ENCODE measurements at places on chromosomes 13 and 19.

DNA sequence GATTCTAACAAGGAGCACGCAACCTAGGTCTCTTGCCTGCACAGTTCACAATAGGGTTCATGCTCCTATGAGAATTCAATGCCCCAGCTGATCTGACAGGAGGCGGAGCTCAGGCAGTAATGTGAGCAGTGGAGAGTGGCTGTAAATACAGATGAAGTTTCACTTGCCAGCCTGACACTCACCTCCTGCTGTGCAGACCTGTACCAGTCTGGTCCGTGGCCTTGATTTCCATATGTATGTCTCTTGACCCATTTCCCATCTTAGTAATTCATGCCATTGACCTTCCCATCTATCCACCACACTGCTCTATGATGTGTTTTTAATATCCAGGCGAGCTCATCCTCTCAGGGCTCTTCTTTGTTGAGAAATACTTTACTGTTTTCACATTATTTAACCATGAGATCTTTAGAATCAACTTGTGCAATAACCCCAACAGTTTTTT lies 95.2 kb downstream of the LRCH1 start:
- no peak for DNase-seq

DNA sequence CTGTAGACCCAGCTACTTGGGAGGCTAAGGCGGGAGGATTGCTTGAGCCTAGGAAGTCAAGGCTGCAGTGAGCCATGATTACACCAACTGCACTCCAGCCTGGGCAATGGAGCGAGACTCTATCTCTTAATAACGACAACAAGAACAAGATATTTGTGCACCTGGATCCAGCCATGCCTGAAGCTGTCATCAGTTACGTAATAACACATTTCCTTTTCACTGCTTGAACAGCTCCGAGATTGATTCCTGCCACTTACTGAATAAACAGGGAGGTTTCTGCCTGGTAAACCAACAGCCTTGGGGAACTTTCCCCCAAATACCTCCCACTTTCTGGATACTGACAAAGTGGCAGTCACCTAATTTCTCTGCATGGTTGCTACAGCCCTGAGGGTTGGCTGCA lies 5.4 kb downstream of the KANK2 start:
- DNase-seq = no peak

DNA sequence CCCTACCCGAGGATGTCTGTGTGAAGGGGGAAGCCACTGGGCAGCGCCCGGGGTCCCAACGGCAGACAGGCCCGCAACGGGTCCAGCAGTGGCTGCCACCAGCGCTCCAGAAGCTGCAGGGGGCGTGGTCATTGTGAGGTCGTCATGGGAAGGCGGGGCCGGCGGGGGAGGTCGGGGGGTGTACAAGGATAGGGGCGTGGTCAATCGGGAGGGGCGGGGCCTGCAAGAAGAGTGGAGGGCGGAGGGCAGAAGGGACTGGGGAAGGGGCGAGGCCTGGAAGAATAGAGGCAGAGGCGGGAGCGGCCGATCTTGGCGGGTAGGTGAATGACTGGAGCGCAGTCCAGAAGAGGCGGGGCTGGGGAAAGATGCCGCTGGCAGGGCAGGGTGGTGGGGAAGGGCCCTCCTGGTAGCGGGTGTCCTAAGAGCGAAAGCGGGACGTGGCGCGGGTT lies 4.4 kb downstream of the FUZ start:
- peak; percentile 90 for DNase-seq

GRCh38 chr13:41401366-41401765 lies 56.0 kb upstream of the RGCC start:
- DNase-seq = no peak

DNA sequence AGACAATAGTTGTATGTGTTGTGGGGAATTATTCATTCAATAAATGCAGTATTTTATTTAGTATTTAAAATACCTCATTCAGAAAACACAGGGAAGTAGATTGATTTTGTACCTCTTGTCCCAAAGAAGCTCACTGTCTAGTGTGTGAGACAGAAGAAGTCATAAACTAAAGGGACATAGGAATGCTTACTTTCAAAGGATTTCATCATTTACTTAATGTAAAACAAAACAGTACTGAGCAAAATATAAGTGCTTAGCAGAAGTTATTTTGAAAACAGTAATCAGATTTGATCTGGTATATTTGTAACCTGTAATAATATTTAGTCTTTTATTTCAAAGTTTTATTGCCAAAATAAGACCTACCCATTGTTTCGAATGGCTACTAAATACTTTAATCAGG lies 117.9 kb downstream of the TDRD3 start:
- no peak for DNase-seq

DNA sequence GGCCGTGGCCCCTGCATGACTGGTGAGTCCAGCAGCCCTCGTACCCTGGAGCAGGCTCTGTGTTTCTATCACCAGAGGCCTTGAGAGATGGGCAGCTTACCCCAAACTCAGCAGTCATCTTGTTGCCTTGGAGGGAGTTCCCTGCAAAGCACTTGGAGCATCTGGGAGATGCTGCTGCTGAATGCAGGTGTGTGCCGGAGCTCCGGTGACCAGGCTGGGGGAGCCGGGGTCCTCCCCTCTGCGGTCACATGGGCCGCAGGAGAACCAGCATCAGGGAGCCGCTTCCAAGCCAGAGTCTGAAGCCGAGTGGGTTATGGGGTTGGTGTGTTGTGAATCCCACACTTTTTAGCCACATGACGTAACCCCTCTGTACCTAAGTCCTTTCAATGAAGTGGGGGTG lies 82.8 kb downstream of the TEX29 start:
- DNase-seq = no peak

- no peak for DNase-seq
Measured at GRCh38 chr13:40342461-40342860, 324.0 kb downstream of the FOXO1 start.

- DNase-seq = peak; percentile 29
Measured at GRCh38 chr19:1923319-1923718, 17.7 kb upstream of the CSNK1G2 start.

DNA sequence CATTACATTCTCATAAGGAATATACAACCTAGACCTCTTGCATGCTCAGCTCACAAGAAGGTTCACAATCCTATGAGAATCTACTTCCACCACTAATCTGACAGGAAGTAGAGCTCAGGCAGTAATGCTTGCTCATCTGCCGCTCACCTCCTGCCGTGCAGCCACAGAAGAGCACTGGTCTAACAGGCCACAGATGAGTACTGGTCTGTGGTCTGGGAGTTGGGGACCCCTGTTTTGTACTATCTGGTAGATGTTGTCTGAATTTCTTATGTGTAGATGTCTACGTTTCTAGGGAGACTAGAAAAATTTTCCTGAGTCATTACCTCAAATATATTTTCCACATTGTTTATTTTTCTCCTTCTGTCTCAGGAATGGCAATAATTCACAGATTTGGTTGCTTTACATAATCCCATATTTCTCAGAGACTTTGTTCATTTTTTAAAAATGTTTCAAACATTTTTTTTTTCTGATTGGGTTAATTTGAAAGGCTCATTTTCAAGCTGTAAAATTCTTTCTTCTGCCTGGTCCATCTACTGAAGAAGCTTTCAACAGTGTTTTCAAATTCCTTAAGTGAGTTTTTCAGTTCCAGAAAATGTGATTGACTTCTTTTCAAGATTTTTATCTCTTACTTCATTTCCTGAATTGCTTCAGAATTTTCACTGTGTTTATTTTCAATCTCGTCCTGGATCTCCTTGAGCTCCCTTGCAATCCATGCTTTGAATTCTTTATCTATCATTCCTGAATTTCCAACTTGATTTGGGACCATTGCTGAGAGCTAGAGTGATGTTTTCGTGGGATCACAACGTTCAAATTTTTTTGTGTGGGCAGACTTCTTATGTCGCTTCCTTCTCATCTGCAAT lies 1322.2 kb downstream of the PCDH9 start:
- no peak for DNase-seq

GRCh38 chr13:39892721-39893685 lies 237.5 kb downstream of the COG6 start:
- no peak for DNase-seq

GRCh38 chr19:6821639-6822310 lies 49.3 kb downstream of the VAV1 start:
- no peak for DNase-seq

- no peak for DNase-seq
Measured at GRCh38 chr19:36059180-36059910, 4.6 kb downstream of the WDR62 start.

DNA sequence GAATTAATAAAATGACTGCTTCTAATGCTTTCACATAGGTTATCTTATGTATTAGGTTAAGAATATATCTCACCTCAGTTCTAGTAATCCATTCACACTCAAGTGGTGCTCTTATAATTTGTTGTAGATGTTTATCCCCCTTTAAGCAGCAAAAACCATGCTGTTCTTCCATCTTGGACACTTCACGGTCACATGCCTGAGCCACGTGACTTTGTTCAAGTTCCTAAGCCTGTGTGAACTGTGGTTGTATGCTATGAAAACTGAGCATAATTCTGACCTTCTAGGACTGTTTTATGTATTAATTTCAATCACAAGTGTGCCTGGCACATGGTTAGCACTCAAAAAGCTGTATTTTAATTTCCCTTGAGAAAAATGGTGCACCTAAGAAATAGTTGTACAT lies 41.2 kb upstream of the STARD13 start:
- DNase-seq = no peak

DNA sequence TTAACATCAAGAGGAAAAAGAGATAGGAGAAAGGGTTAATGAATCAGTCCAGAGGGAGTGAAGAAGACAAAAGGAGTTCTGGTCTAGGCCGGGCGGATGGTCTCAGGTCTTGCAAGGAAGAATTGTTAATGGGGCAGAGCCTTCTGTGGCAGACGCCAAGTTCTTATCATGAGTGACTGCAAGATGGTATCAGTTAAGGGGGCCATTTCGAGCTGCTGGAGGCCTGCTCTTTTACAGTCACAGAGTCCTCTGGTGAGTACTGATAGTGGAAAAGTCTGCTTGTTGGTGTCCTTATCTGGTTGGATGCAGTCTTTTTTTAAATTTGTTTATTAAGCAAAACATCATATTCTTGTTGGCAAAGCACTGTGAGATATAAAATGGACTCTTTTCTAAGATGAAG lies 590.9 kb upstream of the SGCG start:
- DNase-seq = no peak

DNA sequence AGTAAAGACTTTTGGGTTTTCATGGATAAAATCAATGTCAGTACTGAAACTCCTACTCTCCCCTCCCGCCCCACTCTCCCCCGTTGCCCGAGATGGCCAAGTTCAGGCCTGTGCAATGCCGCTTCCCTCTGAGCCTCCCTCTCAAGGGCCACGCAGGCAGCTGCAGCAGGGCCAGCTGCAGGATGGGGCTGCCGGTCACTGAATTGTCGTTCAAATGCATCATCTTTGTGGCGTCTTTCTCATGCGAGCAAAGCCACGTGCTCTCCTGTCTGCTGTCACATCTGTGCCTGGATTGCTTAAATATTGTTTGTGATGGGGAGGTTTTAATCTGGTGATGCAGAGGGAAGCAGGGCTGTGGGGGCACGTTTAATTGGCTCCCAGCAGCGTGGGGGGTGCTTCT lies 26.6 kb downstream of the SHISA2 start:
- DNase-seq = no peak

DNA sequence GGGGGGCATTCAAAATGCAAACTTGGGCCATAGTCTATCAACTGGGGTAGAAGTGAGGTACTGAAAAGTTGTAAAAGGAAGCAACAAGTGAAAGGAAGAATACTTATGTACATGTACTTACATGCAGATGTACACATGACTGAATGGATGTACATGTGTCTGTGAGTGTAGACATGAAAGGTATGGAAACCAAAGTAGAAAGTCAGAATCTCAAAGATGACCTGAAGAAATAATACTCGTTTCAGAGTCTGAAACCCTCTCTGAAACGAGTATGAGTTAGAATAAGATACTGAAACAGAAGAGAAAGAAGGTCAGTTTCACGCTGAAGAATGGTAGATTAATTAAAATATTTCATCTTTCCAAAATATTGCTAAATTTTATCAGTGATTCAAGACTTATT lies 13.9 kb downstream of the DZIP1 start:
- DNase-seq = no peak

DNA sequence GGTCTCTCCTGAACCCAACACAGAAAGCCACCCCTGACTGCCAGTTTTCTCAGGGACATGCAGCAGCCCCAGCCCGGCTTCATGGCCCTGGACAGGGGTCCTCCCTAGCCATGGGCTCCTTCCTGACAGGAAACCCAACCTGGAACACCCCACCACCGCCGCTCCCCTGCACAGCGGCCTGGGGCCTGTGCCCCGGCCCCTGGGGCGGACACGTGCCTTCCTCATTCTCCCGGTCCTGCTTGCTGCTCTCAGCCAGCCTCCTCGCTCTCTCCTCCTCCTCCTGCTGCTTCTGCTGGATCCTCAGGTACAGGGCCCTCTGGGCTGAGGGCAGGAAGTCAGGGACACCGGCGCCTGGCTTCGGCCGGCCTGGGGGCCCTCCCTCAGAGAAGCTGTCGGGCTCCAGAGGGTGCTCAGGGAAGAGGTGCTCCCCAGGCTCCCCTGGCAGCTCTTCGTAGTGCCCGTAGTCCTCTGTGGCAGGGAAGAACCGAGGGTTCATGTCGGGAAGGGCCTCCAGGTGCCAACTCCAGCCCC lies 20.5 kb upstream of the TMEM160 start:
- no peak for DNase-seq

DNA sequence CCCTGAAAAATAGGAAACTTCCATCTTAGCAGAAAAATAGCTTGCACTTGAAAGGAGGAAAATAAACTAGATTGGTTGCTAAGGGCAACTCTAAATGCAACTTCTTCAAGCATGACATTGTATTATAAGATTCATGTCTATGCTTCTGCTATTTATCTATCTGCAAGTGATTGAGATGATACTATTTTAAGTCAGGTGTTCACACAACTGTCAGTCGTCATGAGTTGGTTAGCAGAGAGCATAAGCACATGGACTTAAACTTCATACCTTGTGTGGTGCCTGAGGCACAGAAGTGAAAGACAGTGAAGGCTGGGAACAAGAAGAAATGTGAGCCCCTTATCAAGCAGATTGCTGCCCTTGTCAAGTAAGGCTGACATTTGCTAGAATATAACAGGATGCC lies 82.9 kb downstream of the SLITRK5 start:
- DNase-seq = no peak

DNA sequence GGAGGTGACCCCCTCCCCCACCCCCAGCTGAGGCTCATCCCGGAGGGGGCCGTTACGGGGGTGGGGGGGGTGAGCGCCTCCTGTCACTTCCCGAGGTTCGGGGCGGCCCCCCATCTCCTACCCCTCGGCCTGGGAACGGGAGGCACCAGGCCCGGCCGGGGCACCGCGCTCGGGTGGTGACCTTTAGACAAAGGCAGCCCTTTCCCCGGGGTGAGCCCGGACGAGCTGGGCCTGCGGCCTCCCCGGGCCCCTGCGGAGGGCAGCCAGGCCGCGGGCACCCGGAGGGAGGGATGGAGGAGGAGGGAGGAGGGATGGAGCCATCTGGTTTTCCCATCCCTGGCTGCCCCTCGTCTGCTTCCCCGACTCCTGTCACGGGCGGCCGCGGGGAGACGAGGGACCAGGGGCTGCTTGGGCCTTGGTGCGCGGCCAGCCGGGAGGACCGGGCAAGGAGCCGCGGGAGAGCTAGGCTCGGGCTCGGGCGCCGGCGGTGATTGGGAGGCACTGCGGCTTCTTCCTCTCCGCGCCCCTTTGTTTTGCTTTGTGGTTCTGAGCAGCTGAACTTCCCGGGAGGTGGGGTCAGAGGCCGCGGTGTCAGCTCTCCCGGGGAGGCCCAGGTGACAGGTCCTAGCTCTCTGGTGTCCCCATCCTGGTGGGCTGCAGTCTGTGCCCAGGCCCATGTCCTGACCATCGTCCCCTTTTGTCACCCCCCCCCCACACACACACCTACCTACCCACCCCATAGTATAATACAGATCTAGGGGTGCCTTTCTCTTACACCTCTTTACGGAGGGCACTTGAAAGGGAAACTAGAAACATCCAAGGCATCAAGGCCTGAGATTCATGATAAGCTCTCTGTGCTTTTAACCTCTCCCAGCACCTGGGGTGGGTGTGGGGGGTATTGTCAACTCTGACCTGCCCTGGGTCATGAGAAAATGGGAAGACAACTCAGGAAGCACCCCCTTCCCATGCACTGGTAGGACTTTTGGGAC lies 1.3 kb downstream of the BICRA start:
- peak; percentile 46 for DNase-seq

Data from activated CD4-positive, alpha-beta T cell treated with anti-CD3 and anti-CD28 coated beads, Interleukin-2, amount 50 U/mL, for 1 hour (primary cell).